ENCODE measurements at places on chromosomes 3 and 15. TPM values are rescaled to one million over a fixed set of nuclear protein-coding genes. Genes with fewer than 3 reads are reported as not detected.

DNA sequence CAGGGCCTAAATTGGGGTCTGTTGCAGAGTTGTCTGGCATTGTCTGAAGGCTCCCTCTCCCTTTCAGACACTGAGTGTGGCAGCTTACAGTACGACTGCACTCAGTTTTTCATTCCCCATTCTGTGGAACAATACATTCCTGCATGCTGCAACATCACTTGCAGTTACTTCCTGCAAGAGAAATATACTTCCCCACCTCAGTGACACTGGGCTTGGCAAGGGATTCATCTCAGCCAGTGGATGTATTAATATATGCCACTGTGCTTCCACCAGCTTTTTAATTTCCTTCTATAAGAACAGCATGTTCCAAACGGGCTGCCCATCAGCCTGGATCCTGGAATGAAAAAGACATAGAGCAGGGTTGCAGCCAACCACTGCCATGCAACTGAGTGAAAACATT lies 23.1 kb downstream of the B3GALNT1 start:
- DNase-seq = no peak

GRCh38 chr3:192082730-192083660 lies 622.0 kb downstream of the PYDC2 start:
- DNase-seq = no peak

- DNase-seq = no peak
These were observed 20.3 kb downstream of the CALML4 start for GRCh38 chr15:68184616-68185480.

GRCh38 chr3:123620343-123620742 lies 35.5 kb upstream of the HACD2 start:
- DNase-seq = no peak

CD200 gene
- total RNA-seq = not detected

LSG1 gene
- 20.6 TPM for total RNA-seq

- DNase-seq = no peak
These were observed 76.3 kb upstream of the UMPS start for GRCh38 chr3:124653797-124654469.

GRCh38 chr3:51708216-51708845 lies 1.5 kb downstream of the GRM2 start:
- DNase-seq = no peak

DNA sequence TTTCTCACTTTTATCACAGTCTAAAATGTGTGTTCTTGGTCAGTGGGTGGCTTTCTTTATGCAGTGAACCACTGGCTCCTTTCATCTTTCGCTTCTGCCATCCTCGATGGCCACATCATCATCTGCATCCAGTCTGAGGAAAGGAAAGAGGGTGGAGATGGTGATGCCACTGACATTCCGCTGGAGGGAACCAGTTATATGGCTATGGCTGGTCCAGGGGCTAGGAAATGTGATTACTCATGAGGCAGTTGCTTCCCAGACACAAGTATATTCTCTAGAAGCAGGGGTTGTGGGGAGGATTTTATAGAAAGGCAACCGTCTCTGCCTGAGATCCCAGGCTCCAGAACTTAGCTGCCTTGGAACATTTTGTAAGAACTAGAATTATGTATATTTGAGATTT lies 246.7 kb upstream of the AZI2 start:
- DNase-seq = no peak

DNA sequence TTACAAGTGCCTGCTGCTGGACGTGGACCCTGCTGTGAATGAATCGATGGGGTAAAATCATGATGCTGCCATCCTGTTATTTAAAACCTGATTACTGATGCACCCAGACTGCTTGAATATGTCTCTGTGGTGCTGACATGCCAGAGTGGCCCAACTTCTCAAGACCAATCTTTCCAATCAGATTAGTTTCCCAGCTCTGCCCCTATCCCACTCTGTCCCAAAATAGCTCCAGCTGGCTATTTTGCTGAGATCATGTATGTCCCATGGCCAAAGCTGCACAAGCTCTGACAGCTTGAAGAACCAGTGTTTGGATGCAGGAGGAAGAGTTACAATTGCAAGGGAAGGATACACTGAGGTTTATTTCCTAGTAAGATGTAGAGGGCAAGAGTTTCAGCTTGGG lies 153.6 kb downstream of the TMEM108 start:
- no peak for DNase-seq

- DNase-seq = no peak
These were observed 12.2 kb downstream of the APBA2 start for GRCh38 chr15:28897861-28898585.

DNA sequence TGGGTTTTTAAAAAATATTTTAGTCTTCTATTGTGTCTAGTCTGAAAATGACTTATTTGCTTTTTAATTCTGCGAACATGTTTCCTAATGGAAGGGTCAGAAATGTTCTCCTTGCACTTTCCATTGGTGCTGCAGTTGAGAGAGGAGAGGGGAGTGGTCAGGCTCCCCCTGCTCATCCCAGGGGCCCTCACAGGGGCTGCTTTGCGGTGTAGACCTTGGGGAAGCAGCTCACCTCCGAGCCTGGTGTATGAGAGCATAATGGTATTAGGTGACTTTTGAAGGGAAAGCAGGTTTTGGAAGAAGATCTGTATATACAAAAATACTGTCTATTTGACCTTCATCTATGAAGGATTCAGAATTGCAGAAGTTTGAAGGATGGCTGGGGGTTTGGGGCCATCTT lies 28.3 kb downstream of the APBA2 start:
- DNase-seq = no peak

CCR5 gene
- not detected for total RNA-seq

DNA sequence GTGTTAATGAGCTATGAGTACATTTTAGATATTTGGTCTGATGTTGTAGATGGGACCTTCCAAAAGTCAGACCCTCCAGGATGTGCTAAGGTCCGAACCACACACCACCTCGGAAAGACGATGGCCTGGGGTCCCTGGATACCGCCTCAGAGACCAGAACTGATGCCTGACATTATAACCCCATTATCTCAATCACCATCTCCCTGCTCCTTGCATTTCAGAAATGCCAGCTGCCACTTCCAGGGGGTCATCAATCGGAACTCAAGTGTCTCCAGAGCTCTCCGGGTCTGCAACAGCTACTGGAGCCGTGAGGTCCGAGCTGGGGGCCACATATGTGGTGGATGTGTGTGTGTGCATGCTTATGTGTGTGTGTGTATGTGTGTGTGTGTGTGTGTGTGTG lies 7.9 kb downstream of the DUOX1 start:
- DNase-seq = no peak

DNA sequence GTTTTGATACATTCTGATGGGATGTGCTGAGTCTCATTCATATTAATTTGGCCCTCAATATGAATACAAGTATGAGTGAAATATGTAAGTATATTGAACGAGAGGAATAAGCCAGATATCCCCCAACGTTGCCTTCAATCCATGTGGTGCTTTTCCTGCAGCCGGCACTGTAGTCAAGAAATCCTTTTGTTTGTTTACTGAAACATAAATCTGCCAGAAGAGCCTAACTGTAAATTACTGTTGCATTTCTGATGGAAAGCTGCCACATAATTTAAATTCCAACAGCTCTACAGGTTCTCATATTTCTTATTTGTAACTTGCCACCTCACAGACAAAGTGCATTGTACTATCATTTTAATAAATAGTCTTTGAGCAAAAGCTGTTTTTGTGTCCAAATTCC lies 314.0 kb downstream of the KBTBD8 start:
- no peak for DNase-seq

SLC12A8 gene
- total RNA-seq = 6.3 TPM

DNA sequence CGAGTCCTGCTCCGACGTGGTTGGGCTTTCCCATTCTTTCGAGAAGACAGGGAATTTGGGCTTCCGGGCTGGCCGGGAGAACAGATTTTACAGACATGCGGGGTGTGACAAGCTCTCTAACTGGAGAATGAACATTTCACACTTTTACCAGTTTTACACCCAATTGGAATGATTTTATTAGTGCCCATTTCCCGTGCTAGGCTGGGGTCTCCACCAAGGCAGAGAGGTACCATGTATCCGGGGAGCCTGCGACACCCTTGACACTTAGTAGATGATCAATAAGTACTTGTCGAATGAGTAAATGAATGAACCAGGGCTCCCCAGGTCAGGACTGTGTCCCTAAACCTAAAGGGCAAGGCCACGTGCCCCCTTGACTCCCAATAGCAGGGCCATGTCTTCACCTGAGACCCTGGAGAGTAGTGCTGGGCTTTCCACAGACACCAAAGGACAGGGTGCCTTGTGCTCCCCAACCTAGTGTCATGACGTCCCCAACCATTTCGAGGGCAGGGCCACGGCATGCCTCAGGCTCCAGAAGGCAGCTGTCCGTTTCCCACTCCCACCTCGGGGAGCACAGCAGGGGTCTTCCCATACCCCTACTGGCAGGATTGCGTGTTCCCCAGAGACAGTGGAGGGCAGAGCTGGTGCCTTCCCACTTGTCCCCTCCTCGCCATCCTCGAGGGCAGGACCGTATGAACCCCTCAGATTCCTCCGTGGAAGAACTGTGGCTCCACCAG lies 679 bp upstream of the MYD88 start:
- peak; percentile 33 for DNase-seq

GRCh38 chr3:43766672-43767465 lies 76.1 kb downstream of the ABHD5 start:
- DNase-seq = peak; percentile 10

GRCh38 chr15:90354986-90355385 lies 2.9 kb downstream of the ZNF774 start:
- no peak for DNase-seq

FES gene
- 0.16 TPM for total RNA-seq

DNA sequence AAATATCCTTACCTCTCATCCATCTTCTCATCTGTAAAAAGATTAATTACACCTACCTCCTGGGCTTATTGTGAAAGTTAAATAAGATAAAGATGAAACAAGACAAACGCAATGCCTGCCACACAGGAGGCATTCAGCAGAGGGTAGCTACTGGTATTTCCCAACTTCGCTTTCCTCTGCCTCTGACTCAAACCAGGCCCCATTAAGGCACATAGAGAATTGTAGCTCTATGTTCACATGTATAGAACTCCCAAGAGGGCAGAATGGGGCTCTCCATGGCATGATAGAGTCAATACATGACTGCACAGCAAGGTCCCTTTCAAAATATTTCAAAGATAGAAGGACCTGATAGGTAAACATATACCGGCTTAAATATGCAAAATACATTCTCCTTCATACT lies 1.4 kb downstream of the LYSMD2 start:
- no peak for DNase-seq

MINDY4B gene
- not detected for total RNA-seq

GRCh38 chr3:41362638-41363559 lies 163.6 kb downstream of the CTNNB1 start:
- no peak for DNase-seq

DNA sequence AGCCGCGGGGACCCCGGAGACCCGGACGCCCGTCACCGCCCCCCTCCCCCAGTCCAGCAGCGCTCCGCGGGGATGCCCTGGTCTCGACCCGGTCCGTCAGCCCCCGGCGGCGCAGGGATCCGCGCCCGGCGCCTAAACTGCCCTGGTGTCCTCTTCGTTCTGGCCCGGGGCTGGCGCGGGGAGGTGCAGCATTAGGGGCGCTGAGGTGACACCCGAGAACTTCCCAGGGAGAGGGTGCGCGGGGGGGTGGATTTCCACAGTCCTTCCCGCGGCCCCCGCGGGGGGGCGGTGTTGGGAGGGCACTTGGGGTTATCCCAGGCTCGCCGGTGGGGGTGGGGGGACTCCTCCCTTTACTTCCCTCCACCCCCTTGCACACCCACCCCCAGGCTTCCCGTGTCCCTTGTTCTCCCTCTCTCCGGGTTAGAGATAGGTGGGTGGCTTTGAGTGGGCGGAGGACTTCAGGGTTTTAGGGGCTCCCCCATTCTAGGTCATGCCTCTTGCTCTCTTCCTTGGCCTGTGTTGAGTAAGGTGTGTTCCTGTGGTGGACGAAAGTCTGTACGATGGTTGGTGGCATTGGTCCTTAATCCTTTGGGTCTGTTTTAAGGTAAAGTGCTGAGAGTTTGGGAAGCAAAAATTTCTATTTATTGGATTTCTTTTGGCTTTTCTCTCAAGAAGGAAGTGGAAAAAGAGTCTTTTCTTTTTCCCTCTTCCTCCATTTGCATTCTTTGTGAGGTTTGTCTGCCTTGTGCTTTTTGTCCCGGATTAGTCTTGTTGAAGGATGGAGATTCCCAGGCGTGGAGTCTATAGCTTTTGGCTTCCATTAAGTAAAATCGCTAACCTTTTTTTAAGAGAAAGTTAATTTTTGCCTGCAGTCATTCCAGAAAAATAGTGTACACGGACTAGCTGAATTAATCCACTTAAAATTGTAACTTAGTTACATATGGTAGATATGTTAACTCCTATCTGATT lies 811 bp downstream of the SKIL start:
- peak; percentile 82 for DNase-seq

EXOG gene
- 9.0 TPM for total RNA-seq

DNA sequence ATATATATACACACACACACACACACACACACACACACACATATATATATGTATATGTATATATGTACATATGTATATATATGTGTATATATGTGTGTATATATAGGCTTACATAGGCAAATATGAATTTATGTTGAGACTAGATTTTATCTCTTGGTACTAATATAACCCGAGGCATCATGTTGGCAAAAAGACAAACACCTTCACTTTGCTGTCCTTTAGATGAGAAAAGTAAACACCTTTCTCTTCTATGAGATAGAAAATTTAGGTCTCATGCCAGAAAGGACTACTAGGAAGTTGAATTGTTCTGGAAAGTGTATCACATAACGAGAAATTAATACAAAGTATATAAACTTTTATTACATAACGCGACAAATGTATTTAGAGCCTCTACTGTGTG lies 19.6 kb upstream of the LEO1 start:
- no peak for DNase-seq

CTXND1 gene
- total RNA-seq = not detected

SCG3 gene
- not detected for total RNA-seq

DNA sequence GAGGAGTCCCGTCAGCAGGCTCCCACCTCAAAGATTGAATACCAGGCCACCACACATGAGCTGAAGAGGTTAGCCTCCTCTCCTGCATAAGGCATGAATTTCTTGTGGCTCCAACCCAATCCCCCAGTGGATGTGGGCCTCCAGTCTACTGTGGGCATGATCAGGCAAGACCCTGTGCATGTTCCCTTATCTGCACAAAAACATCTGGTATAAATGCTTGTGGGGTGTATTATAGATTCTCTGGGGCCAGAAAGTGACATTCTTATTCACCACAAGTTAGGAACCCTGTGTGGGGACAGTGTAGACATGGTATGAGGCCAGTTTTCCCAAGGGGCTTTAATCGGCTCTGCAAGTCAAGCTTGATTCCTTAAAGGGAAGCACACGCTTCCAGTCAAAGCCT lies 18.2 kb upstream of the UBP1 start:
- DNase-seq = no peak

FOXB1 gene
- not detected for total RNA-seq

NOP10 gene
- 248 TPM for total RNA-seq

- DNase-seq = no peak
These were observed 55.5 kb downstream of the CACNA2D3 start for GRCh38 chr3:54177816-54178215.

LCTL gene
- total RNA-seq = 1.3 TPM

ADGRG7 gene
- total RNA-seq = not detected

- DNase-seq = no peak
These were observed 507 bp upstream of the JMJD7 start for GRCh38 chr15:41827290-41827879.
